Stimulated activated CD8-positive, alpha-beta memory T cell treated with anti-CD3 and anti-CD28 coated beads, Interleukin-7, amount 100 ng/mL, for 1 hour (primary cell): ENCODE measurements at places on chromosomes 6 and 20.

DNA sequence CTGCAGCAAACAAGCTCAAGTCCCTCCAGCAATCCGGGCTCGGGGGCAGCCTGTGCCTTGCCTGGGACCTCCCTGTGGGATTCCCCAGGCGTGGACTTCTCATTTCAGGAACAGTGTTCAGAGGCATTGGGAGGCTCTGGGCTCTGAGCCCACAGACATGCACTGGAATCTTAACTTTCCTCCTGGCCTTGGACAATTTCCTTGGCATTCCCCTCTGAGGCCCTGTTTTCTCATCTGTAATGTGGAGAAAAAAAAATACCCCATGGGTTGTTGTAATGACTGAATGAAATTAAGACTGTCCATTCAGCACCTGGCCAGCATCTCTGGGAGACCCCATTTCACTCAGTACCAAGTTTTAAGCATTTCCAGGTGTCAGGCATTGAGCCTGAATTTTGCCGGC is 17.6 kb downstream of the BPIFB4 start:
- no peak for DNase-seq

DNA sequence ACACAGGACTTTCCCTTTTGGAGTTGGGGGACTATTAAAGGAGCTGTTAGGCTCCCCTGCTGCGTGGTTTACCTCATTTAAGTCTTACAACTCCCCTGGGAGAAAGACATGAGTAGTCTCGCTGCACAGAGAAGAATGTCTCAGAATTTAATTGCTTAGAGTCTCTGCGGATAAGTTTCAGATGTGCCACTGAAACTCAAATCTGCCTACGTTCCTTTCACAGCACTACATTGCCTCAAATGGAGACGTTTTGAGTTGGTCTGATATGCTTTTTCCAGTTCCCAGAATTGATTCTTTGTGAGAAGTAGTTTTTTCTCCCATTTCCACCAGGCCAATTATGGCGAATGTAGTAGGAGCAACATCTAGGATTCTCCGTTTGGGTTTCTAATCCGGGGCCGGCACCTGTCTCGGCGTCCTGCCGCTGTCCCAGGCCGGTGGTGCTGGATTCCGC is 532 bp upstream of the SLC35F1 start:
- no peak for DNase-seq

DNA sequence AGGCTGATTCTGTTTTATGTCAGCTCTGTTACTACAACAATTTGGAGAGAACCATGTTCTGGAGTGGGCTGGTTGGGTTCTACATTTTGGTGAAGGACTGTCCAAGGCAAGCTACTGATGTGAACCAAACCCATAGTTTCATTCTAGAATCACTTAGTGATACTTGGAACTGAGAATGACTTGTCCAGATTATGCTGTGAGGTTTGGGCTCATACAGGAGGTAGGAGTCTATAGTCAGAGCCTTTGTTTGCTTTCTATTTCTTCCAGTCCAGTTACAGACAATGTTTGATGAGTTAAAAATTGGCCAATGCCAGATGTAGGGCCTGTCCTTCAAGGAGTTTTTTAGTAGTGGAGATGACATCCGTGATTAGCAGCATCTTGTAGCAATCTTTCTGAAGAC is 97.9 kb downstream of the LRRC1 start:
- DNase-seq = no peak

GRCh38 chr6:1390133-1390945 is 963 bp downstream of the FOXF2 start:
- DNase-seq = no peak

- no peak for DNase-seq
Observed at GRCh38 chr6:1386038-1386709, 3.2 kb upstream of the FOXF2 start.

DNA sequence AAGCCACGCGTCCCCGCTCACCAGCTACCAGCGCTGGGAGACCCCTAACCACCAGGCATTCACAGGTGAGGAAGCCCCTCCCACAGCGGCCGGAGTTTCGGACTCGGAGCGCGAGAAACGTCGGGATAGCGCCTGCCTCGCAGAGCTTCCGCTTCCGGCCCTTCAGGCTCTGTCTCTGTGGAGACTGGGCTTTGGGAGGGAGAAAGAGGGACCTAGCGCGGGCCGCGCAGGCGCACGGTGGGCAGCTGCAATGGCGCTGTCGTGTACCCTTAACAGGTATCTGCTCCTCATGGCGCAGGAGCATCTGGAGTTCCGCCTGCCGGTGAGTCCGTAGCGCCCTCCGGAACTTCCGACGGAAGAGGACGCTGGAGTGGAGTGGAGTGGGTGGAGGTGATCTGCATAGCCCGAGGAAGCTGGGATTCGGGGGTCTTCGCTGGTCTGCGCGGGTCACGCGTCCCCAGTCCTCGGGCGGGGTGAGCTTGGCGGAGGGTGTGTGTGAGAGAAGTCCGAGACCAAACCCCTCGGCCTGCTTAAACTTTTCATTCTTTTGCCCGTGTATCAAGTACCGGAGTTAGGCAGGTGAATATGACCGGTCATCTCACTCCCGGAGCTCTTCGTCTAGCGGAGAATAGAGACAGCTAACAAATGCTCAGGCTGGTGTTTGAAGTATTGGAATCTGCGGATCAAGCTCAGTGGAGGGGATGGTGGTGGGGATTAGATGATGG is at the start of gene TRMT11:
TRMT11 (plus strand) TSS at position 240 of the 725 bp plus-strand sequence; CDS start at position 251, 11 bp downstream.
- peak; percentile 60 for DNase-seq

- DNase-seq = no peak
Observed at GRCh38 chr20:34345402-34345736, 17.7 kb upstream of the ITCH start.

- DNase-seq = peak; percentile 61
Observed at GRCh38 chr6:4021133-4021853, 57.6 kb downstream of the FAM217A start.

- no peak for DNase-seq
Observed at GRCh38 chr6:15305496-15305895, 59.6 kb downstream of the JARID2 start.

- DNase-seq = no peak
Observed at GRCh38 chr6:112018619-112019416, 35.1 kb upstream of the CCN6 start.
